ENCODE measurements at places on chromosomes 2 and 18. TPM values are rescaled to one million over a fixed set of nuclear protein-coding genes. Genes with fewer than 3 reads are reported as not detected.

The SCN7A gene
- 2.9 TPM for total RNA-seq

DNA sequence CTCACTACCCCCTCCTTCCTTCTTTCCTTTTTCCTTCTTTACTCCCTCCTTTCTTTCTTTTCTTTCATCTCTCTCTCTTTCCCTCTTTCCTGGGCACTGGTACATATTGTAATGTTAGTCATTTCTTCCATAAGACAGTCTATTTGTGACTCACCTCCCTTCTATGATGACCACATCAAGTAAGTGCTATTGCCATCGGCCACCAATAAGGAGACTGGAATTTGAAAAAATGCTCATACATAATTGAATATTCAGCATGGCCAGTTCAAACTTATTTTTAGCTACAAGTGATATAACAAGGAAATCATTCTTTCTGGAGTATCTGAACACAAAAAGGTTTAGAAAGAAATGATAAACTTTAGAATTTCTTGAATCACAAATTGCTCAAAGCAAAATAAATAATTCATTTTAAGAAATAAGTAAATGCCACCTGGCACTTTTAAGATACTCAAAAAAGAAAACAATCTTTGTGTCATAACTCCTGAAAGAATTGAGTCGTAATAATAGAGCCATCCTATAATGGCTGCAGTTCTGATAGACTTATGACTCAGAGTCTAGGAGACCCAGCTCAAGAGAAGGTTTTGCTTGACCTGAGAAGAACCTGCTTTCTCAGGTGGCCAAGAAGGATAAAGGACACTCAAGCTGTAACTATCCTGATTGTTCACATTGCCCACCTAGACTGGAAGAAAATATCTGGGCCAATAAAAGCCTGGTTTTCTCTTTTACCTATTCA, 51.6 kb upstream of the CCBE1 start:
- DNase-seq = no peak
- no peaks in the 10 kb centered on the region for H3K4me1 ChIP-seq
- H3K27ac ChIP-seq = no peak overlapping the region
- no peaks in the 10 kb centered on the region for H3K27me3 ChIP-seq
- H3K36me3 ChIP-seq = no peaks in the 10 kb centered on the region

DNA sequence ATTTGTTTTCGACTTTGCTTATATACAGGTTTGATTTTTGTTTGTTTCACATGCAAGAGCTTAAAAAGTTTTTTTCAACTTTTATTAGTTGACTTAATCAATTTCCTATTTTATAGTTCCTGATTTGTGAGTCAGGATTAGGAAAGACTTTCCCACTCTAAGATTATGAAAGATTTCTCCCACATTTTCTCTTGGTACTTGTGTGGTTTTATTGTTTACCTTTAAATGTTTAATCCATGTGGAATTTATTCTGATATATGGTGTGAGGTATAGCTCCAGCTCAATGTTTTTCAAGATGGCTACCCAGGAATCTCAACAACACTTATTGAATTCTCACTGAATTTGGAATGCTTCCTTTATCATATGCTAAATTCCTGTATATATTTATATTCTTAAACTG, 117.8 kb upstream of the LGALSL start:
- no peaks in the 10 kb centered on the region for H3K27me3 ChIP-seq
- no peak overlapping the region for H3K4me3 ChIP-seq
- no peaks in the 10 kb centered on the region for H3K36me3 ChIP-seq
- H3K27ac ChIP-seq = no peak overlapping the region
- no peak for DNase-seq

DNA sequence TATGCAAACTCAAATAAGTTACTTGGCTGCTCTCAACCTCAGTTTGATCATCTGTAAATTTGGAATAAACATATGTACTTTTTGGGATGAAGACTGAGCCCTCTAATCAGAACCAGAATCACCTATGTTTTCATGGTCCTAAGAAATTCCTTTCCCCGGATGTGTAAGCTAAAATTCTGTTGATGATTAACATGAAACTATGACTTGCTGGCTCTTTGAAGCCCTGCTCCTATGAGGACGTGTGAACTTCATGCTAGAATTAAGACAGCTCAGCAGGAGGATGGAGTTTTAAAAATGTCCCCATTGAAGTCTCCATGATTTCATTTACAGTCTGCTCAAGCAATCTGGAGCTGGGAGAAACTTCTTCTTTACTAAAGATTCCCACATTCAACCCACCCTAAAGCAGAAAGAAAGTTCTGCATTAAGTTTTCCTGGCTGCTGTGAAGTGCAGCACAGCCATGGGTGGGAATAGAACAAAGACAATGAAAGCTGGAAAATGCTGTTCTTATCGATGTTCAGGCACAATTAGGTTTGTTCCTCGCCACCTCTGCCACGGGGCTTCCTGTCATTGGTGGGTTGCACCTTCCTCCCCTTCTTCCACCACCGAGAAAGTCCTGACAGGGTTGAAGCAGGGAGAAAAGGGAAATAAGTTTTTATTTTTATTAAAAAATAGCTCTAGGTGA, 50.9 kb downstream of the ADCYAP1 start:
- no peak for DNase-seq
- no peak overlapping the region for H3K4me3 ChIP-seq
- H3K36me3 ChIP-seq = no peaks in the 10 kb centered on the region
- H3K4me1 ChIP-seq = no peaks in the 10 kb centered on the region
- H3K27ac ChIP-seq = no peak overlapping the region

DNA sequence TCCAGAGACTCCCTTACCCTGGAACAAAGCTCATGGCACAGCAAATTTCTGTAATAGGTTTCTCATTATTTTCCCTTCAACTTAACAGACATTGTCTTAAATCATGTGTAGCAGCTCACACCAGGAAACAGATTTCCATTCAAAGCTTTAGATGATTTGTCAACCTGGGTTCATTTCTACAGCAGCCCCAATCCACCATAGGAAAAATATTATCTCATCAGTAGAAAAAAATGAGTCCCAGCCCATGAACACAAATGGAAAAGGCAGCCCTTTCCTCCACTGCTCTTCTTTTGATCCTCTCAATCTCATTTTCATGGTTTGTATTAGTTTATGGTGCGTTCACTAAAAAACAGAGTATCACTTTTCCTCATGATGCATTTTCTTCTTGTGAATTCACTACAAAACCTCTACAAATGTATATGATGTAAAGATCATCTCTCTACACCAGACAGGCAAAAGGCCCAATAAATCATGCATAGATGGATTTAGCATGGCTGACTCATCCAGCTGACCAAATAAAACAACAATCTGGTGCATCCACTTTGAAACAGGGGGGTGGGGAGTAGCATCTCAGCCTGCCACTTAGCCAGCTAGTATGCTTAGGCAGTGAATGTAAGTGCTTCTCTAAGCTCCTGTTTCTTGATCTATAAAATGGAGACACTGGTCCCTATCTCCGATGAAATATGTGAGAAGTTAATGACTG, 78.6 kb downstream of the SATB2 start:
- no peaks in the 10 kb centered on the region for H3K4me1 ChIP-seq
- no peak overlapping the region for H3K27ac ChIP-seq
- no peak overlapping the region for H3K4me3 ChIP-seq
- H3K27me3 ChIP-seq = no peaks in the 10 kb centered on the region
- no peak for DNase-seq

DNA sequence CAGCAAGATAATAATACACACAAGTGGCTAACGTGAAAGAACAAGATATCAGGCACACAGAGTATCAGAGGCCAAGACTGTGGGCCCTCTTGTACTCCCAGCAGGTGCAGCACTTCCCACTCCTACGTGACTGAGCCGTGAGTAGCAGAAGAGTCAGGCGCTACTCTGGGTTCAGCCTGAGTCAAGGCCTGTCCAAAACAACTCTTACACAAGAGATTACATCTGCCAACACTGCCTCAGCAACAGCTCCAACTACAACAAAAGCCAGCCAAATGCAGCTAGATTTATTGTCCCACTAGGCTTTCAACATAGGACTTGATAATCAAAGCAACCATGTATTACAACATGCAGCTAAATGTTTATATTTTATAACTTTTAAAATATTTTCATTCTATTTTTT, 56.2 kb downstream of the ITSN2 start:
- DNase-seq = peak; percentile 87
- no peak overlapping the region for H3K4me3 ChIP-seq
- H3K36me3 ChIP-seq = peaks cover 64% of the 10 kb centered on the region
- H3K4me1 ChIP-seq = peaks cover 11% of the 10 kb centered on the region

DNA sequence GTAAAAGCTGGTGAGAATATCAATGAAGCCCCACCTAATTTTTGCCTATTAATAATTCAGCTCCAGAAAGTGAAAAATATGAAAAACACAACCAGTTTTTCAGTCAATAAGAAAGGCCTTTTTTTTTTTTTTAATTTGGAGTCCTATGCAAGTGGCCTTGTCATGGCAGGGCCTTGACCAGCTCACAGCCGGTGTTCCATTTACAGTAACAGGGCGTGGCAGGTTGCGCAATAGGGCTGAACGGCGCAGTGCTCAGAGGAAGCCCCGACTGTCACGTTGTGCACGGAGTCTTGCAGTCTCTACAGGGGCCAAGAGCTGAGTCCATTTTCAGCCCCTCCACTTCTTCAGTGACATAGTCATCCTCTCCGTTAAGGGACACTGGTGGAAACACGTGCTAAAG, 184.1 kb upstream of the FN1 start:
- H3K27me3 ChIP-seq = no peaks in the 10 kb centered on the region
- no peak overlapping the region for H3K4me3 ChIP-seq
- peaks cover 11% of the 10 kb centered on the region for H3K4me1 ChIP-seq
- DNase-seq = no peak
- no peaks in the 10 kb centered on the region for H3K36me3 ChIP-seq
- H3K27ac ChIP-seq = no peak overlapping the region

Measured in ascending aorta (tissue), 2 donors.